ENCODE measurements at places on chromosomes 13 and 19. TPM values are rescaled to one million over a fixed set of nuclear protein-coding genes. Genes with fewer than 3 reads are reported as not detected.

WDR62 gene
- 0.27 TPM for polyA plus RNA-seq

SIGLEC14 gene
- 4.4 TPM for polyA plus RNA-seq

SHISA7 gene
- 0.05 TPM for polyA plus RNA-seq

SPHK2 gene
- 22.0 TPM for polyA plus RNA-seq

KLF2 gene
- 155 TPM for polyA plus RNA-seq

UBE2S gene
- polyA plus RNA-seq: 17.5 TPM

ZNF439 gene
- polyA plus RNA-seq: 3.6 TPM

ZNF761 gene
- 8.5 TPM for polyA plus RNA-seq

CRLF1 gene
- polyA plus RNA-seq: 119 TPM

FAAP24 gene
- 2.9 TPM for polyA plus RNA-seq

CASP14 gene
- polyA plus RNA-seq: not detected

CALR3 gene
- not detected for polyA plus RNA-seq

ADGRE2 gene
- 2.2 TPM for polyA plus RNA-seq

RASAL3 gene
- 1.8 TPM for polyA plus RNA-seq

ADAMTSL5 gene
- 9.4 TPM for polyA plus RNA-seq

NDUFB7 gene
- polyA plus RNA-seq: 505 TPM

SPACA4 gene
- not detected for polyA plus RNA-seq

ACP7 gene
- 0.05 TPM for polyA plus RNA-seq

TPGS1 gene
- polyA plus RNA-seq: 30.3 TPM

PGLYRP1 gene
- polyA plus RNA-seq: 0.18 TPM

IGFL1 gene
- polyA plus RNA-seq: 0.11 TPM

SLC6A16 gene
- polyA plus RNA-seq: 2.0 TPM

KCNN4 gene
- polyA plus RNA-seq: 14.3 TPM

ICAM5 gene
- polyA plus RNA-seq: 1.8 TPM

LIN37 gene
- 18.8 TPM for polyA plus RNA-seq

IGFL4 gene
- not detected for polyA plus RNA-seq

WDR18 gene
- polyA plus RNA-seq: 36.6 TPM

DNAJC15 gene
- 19.6 TPM for polyA plus RNA-seq

NKG7 gene
- 5.1 TPM for polyA plus RNA-seq

SKA3 gene
- 0.22 TPM for polyA plus RNA-seq

ZNF333 gene
- polyA plus RNA-seq: 16.2 TPM

ATXN8OS gene
- polyA plus RNA-seq: not detected

RFX1 gene
- 8.1 TPM for polyA plus RNA-seq

CD22 gene
- 1.6 TPM for polyA plus RNA-seq

OLFM4 gene
- polyA plus RNA-seq: 0.27 TPM

BRCA2 gene
- 0.19 TPM for polyA plus RNA-seq

DIRAS1 gene
- polyA plus RNA-seq: 13.3 TPM

SLC27A5 gene
- polyA plus RNA-seq: 16.8 TPM

FFAR1 gene
- not detected for polyA plus RNA-seq

DACH1 gene
- 2.8 TPM for polyA plus RNA-seq

NFIX gene
- 88.6 TPM for polyA plus RNA-seq

ZNF615 gene
- 8.1 TPM for polyA plus RNA-seq

B3GNT8 gene
- 4.5 TPM for polyA plus RNA-seq

S1PR5 gene
- polyA plus RNA-seq: 1.8 TPM

DCT gene
- 0.15 TPM for polyA plus RNA-seq

SMIM44 gene
- polyA plus RNA-seq: not detected

ACER1 gene
- polyA plus RNA-seq: 0.11 TPM

C19orf67 gene
- not detected for polyA plus RNA-seq

All from urinary bladder (tissue), 4 donors.